ENCODE measurements at places on chromosomes 13 and 19.

- no peak for DNase-seq
These were observed 696 bp upstream of the ERFL start for GRCh38 chr19:41928754-41929535.

- peak; percentile 15 for DNase-seq
These were observed 3.6 kb downstream of the TMEM161A start for GRCh38 chr19:19134687-19135158.

GRCh38 chr13:24631922-24632321 is 48.3 kb upstream of the ATP12A start:
- no peak for DNase-seq

- DNase-seq, result no peak
These were observed 3.8 kb downstream of the DOCK9 start for GRCh38 chr13:98974053-98974452.

DNA sequence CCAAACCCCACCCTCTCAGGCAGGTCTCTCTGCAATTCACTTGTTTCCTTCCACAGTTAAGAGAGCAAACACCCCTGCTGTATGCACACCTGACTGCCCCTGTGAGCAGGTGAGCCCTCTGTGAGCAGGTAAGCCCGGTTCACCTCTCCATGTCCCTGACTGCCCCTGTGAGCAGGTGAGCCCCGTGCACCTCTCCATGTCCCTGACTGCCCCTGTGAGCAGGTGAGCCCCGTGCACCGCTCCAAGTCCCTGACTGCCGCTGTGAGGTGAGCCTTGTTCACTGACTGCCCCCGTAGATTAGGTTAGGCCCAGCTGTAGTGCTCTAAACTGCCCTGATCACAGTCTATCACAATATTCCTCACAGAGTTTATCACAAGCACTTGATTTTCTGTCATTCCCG is 29.2 kb downstream of the TMTC4 start:
- no peak for DNase-seq

DNA sequence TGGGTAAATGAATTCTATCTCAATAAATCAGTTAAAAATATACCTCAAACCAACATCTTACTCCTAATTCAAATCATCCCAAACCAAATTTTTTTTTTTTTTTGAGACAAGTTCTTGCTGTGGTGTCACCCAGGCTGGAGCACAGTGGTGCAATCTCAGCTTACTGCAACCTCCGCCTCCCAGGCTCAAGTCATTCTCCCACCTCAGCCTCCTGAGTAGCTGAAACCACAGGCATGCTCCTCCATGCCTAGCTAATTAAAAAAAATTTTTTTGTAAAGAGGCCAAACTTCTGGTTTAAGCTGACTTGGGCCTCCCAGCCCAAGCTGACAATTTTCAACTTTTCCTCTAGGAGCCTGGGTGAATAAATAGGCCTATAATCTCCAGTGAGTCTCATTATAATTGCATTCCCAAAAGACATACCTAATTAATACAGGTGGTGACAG is 22.1 kb upstream of the OLFM2 start:
- DNase-seq, result no peak

DNA sequence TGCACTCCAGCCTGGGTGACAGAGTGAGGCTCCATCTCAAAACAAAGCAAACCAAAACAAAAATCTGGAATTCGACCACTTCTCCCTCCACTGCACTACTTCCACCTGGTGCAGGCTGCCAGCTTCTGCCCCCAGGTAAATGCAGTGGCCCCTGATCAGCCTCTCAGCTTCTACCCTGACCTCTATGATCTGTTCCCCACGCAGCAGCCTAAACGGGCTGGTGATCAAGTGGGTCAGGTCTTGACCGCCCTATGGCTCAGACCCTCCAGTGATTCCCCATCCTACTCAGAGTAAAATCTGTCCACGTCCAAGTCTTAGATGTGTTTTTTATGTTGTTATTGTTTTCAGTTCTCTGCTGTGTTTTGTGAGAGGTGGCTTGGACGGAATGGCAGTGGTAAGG is 163.9 kb downstream of the KCTD15 start:
- no peak for DNase-seq

DNA sequence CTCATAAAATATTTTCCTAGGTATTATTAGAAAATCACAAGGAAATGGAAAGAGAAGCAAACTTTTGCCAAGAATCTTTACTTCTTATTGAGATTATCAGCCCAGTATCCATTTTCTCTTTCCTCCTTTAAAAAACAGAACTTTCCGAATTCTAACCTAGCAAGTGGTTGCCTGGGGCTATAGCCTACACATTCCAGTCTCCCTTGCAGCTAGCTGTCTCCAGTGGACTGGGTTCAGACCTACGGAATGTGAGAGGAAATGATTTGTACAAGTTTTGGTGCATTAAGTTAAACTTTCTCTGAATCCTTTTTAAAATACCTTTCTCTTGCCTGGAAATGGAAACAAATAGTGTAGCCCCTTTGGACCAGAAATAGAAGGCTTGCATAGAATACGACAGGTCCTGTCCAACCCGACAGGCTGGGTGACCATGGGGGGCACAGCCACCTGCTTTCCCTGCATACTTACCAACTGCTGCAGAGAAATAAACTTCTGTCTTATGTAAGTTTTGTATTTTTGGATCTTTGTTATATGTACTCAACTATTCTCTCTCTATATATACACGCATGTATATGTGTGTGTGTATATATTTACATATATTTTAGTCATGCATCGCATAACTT is 185.9 kb downstream of the NALCN start:
- DNase-seq, result no peak

Data from activated effector memory CD4-positive, alpha-beta T cell treated with Interleukin-2 at 50 U/mL for 16 hours (primary cell).